Inflammatory macrophage treated with lipopolysaccharide for 1 hour (primary cell): ENCODE measurements at places on chromosomes 7 and 10.

DNA sequence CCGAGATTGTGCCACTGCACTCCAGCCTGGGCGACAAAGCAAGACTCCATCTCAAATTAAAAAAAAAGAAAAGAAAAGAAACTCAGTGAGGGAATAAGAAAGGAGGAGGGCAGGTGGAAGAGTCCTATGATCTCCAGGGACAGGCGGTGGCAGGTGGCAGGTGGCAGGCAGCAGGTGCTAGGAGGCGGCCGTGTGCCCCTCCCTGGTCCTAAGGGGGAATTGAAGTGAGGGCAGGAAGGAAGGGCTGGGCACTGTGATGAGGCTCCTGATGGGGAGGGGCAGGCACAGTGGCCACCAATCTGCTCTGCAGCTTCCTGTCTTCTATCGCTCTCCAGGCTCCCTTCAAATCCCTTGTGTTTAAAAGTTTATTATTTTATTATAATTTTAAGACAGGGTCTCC, 41.2 kb upstream of the UBE3C start:
- DNase-seq, result no peak

GRCh38 chr10:132303361-132304115, 4.2 kb downstream of the STK32C start:
- DNase-seq, result no peak

DNA sequence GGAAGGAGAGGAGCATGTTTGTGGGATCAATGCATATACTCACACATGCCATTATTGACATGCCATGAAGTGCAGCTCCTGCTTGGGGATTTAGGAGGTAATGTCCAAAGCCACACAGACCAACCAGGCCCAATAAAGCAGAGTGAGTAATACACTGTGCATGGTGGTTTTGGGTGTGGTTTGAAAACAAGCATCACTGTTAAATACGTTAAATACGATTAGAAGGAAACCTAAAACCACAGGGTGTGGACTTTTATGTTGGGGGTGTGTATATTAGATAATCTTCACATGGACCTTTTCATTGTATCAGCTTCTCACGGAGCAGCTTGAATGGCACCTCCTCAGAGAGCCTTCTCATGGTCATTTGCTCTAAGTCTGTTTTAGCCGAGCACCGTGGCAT, 10.4 kb upstream of the EIF3A start:
- peak; percentile 66 for DNase-seq

- no peak for DNase-seq
Observed at GRCh38 chr10:37643187-37643586, 214.2 kb downstream of the ZNF248 start.

DNA sequence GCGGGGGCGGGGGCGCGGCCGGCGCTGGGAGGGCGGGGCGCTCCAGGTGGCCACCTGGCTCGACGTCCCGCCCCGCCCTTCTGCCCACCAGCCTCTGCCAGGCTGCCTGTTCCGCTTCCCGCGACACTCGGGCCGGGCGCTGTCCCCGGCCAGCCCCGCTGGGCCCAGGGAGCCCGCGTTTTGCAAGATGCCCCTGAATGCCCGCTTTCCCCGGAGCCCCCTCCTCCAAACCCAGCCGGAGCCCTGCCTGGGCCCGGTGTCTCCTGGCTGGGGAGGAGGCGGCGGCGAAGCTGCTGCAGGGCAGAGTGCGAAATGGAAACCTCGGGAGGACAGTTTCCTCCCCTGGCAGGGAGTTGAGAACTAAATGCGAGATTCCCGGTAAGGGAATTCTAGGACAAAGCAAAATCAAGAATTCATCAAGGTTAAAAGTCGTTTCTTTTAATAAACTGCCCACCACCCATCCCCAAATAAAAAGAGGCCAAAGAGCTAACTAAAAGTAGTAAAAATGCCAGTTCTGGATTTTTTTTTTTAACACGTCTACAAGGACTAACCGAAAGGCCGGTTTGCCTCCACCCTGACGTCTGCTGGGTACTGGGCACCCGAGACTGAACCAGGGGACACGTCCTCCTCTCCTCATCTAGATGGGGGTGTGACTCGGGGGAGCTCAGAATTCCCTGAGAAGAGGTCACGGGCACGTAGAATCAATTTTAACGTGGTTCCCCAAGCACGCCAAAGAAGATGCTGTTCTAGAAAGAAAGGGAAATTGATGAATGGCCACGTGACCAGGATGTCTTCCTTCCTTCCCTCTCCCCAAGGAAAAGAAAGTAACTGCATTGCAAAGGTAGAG, 200.4 kb upstream of the NFE2L3 start:
- peak; percentile 7 for DNase-seq

- DNase-seq, result no peak
Observed at GRCh38 chr10:132259702-132260482, 47.9 kb downstream of the STK32C start.

- DNase-seq, result no peak
Observed at GRCh38 chr7:117992635-117993376, 119.6 kb upstream of the CTTNBP2 start.

DNA sequence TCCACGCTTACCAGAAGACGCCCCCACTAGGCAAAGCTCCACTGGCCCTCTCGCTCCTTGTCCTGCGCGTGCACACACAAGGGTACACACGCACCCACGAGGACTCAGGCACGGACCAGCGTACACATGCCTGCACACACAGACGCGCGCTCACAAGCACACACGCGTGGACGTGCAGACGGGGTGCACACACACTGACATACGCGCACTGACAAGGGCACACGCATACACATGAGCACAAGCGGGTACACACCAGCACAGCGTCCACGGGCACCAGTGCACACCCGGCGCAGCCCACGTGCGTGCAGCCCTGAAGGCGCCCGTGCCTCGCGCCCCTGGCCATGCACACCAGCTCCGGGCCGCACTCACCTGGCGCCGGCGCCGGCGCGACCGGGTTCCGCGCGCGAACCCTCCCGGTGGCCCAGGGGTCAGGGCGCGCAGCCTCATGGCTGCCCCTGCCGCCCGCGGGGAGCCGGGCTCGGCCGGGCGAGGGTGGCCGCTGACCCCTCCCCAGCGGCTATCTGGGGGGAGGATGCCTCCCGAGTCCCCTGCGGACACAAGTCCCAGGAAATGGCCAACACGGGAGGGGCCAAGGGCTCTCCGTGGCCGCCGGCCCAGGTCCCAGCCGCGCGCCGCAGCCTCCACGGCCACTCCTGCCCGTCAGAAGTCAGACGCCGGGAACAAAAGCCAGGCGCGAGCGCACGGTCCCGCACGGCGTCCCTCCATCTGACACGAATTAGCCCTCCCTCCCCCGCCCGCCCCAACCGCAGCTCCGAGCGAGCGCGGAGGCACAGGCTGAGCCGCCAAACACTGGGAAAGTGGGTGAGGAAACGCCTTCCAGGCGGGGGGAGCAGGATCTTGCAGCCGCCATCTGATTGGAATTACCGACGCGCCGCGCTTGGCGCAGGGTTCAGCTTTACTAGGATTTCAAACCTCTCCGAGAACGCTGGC, 45.0 kb downstream of the TNS3 start:
- DNase-seq, result no peak

DNA sequence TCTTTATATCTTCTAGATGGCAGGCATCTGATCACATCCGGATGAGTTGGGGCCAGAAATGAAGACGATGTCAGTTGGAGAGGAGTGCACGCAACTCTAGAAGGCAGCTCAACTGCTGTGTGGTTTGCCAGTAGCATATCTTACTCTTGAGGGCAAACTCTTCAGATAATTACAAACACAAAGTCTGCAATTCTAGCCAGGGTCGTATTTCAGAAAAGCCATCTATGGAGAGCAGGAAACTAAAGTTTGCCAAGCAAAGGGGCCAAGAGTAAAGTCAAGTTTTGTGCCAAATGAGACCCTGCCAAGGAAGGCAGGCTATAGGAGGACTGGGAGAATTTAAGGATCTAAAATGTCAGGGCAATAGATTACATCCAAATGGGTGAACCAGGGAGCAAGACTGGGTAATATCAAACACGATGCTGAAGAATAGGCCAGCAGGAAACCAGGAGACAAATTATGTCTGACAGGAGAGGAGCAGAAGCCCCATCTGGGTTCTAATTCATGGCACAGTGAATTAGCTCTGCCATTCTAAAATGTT, 312.5 kb upstream of the SEMA3C start:
- DNase-seq, result no peak

GRCh38 chr7:129797214-129797789, 155.5 kb downstream of the UBE2H start:
- DNase-seq, result no peak

DNA sequence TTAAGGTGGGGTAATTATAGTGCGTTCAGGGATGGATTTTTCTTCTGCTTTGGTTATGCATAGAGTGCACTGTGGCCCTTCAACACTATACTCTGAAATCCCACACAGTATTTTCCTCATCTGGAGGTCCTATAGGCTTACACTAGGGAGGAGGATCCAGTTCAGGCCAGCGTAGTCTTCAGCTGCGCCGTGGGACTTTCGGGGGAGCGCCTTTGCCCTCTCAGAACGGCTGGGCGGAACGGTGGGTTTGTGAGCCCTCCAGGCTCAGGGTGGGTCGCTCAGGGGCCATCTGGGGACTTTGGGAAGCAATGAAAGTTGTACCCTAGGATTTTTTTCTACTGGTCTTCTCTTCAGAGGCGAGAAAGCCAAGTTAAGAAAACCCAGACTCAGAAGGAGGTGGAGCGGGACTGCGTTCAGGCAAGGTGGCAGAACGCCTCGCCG, 652 bp upstream of the VPS26A start:
- DNase-seq, result peak; percentile 73

DNA sequence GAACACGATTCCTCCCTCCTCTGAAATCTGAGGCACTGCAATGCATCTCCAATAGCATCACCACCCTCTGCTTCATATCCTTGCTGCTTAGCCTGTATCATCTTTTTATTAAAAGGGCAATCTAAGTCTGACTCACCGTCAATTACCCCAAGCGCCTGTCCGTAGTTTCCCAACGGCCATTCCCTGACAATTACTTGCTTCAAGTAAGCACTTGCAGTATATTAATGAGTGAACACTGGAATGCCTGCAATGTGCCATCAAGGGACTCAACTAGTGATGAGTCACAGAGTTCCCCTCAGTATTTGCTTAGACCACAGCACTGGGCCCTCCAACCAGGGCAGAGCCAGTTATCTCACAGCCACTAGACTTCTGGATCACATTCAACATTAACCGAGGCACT, 19.5 kb upstream of the PPP1R3C start:
- no peak for DNase-seq

GRCh38 chr7:107946451-107946850, 55.5 kb downstream of the DLD start:
- DNase-seq, result peak; percentile 32

DNA sequence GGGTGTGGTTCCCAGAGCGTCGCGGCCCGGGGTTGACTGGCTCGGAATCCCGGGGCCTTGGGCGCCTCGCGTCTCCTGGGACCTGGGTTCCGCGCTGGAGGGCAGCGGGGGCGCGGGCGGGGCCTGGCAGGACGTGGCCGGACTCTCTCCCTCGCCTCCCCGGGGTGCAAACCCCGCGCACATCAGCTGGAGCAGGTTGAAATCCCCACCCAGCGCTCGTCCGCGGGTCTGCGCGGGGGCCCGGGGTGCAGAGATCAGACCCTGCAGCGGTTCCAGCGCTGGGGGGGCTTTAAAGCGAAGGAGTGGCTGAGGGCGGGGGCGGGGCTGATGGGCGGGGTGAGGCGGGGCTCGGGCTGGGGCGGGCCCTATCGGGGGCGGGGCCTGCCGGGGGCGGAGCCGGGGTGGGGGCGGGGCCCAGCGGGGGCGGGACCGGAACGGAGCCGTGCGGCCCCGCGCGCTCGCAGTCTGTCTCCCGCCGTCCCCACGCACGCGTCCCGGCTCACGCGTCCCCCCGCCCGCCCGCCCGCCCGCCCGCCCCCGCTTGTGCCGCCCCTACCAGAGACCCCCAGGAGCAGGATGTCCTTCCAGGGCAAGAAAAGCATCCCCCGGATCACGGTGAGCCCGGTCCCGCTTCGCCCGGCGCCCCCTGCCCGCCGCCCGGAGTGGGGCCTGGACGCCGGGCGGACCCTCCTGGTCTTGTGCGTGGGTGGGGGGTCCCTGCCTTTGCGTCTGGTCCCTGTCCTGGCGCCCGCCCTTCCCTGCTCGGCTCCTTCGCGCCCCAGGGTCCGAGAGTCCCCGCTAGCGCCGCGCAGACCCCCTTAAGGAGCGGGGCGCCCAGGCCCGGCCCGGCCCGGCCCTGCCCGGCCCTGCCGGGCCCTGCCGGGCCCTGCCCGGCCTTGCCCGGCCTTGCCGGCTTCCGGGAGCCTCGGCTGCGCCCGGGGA, at the start of gene DPYSL4:
Gene DPYSL4 (plus strand): TSS at position 461 of the 942 bp plus-strand sequence. CDS start 116 bp downstream, at position 577.
- DNase-seq, result peak; percentile 4

DNA sequence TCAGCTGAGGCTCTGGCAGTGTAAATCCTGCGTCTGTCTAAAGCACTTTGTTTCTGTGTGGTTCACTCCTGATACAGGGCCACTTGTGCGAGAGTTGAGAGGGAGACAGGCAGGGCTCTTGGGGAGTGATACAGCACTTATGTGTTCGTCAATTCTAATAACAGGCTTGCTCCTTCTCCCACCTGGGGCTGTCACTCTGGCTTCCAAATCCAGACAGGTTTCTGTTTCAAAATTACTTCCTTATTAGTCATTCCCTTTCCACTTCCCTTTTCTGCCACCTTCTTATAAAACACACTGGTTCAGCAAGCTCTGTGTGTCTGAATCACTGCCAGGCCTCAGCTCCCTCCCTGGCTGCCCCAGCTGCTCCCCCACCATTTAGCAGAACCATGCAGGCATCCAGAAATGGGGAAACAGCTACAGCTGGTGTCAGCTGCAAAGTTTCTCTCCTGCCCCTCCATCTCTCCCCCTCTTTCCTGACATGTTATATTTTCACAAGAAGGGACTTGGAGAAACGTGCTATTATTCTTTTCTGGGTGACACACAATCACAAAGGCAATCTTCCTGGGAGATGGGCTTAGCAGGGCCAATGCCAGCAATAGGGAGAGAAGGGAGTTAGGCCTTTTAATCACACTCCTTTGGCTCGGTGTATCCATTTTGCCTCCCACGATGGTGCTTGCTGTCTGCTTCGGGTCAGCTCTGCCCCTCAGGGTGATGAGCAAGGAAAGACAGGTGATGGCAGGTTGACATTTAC, 58.4 kb upstream of the ZNRF2 start:
- DNase-seq, result peak; percentile 88

- DNase-seq, result peak; percentile 96
Observed at GRCh38 chr10:88759366-88760101, at the start of gene LIPN. Gene LIPN (plus strand): TSS chr10:88760020. CDS start chr10:88761406, 1,386 bp downstream.

- DNase-seq, result no peak
Observed at GRCh38 chr7:129771928-129772479, 160.5 kb downstream of the NRF1 start.

DNA sequence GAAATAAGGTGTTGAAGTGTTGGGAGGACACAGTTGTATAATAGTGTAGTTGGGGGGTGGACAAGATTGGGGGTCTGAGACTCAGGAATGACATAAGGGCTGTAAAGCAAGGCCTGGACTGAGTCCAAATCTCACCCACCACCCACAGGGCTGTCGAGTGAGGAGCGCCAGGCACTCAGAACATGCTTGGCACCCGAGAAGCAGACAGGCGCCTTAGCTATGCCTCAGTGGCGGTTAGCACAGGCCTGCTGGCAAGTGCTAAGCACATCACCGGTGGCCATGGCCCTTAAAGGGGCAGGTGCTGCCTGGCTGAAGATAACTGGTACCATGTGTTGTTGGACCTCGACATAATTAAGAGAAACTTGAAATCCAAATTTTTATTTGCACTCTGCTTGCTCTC, 90.7 kb downstream of the COL13A1 start:
- DNase-seq, result no peak
